ENCODE measurements at places on chromosomes 1 and 21.

- no peak overlapping the region for H3K27ac ChIP-seq
- H3K27me3 ChIP-seq, result no peaks in the 10 kb centered on the region
- H3K36me3 ChIP-seq, result no peaks in the 10 kb centered on the region
- no peaks in the 10 kb centered on the region for H3K4me1 ChIP-seq
- peak; percentile 59 for DNase-seq
Observed at GRCh38 chr1:9724706-9725476, 73.4 kb downstream of the PIK3CD start.

DNA sequence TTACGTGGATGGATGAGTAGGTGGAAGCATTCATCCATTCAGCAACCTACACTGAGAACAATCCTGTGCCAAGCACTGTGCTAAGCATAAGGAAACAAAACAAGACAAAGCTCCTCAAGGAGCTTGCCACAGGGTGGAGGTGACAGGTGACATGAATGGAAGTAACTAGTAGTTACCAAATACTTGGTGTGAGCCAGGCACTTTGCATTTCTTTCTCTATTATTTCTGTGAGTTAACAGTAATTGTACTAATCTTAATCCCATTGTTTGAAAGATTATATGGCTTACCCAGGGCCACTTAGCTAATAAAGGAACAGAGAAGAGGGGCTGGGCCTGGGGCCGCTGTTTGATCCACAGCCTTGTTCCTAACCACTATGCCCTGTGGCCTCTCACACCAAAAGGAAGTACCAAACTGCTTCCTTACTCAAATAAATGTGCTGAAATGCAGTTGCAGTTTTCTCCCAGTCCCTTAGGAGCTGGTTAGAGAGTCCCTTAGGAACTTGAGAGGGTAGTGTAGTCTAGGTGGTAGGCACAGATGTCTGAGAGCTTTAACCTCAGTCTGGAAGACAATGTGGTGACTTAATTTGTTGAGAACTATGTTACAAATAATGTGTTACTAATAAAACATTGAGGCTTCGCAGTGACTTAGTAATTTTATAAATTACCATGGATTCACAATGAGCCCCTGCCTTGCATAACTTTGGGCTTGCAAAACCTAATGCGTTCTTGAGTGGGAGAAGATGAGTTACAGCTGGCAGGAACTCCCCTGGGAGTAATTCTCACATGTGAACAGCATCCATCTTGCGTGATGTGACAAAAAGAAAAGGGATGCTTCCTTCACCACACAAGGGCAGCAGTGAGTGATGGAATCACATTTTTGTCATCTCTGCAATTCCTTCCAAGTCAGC lies 69.8 kb downstream of the MPZL1 start:
- H3K4me3 ChIP-seq, result no peak overlapping the region
- peak; percentile 50 for DNase-seq
- peaks cover 41% of the 10 kb centered on the region for H3K36me3 ChIP-seq

DNA sequence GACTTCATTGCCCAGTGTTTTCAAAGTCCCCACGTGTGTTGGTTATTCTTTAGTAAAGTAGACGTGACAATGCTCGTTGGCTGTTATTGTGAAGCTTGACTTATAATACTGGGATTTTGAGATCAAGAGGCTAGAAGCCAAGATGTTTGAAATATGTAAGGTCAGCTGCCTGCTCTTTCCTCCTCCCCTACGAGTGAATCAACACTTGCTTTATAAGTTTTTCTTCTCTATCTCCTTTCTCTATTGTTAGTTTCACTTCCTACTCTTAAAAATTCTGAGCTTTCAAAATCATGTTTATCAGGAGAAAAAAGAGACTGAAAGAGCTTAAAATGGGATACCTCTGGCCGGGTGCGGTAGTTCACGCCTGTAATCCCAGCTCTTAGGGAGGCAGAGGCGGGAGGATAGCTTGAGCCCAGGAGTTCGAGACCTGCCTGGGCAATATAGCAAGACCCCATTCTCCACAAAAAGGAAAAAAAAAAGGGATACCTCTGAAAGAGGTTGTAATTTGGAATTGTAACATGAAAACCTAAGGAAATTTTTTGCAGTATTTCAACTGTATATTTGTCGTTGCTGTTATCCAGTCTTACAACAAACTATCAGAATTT lies 72.0 kb downstream of the EPB41 start:
- no peak overlapping the region for H3K4me3 ChIP-seq
- H3K27me3 ChIP-seq, result no peaks in the 10 kb centered on the region
- no peaks in the 10 kb centered on the region for H3K4me1 ChIP-seq
- peak overlapping the region; percentile 11 for H3K27ac ChIP-seq
- DNase-seq, result no peak

DNA sequence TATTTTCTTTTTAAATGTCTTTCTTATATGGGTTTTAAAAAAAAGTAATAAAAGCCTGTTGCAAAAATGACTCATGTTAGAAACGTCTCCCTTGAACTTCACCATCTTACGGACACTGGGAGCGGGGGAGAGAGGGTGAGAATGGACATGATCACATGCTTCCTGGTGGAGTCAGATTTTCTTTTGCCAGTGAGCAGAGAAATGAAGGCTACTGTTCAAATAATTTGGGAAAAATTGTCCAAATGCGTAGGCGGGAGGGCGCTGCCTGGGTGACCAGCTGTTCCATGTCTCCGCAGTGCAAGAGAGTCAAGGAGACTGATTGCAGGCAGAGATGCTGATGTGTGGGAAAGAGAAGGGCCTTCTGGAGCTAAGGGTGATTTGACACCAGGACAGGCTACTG lies 23.1 kb downstream of the EIF2D start:
- peak; percentile 45 for DNase-seq
- peak overlapping the region; percentile 50 for H3K27ac ChIP-seq
- H3K4me1 ChIP-seq, result no peaks in the 10 kb centered on the region
- no peaks in the 10 kb centered on the region for H3K27me3 ChIP-seq
- no peak overlapping the region for H3K4me3 ChIP-seq
- no peaks in the 10 kb centered on the region for H3K36me3 ChIP-seq

GRCh38 chr1:166197597-166197996 lies 30.8 kb upstream of the FAM78B start:
- no peaks in the 10 kb centered on the region for H3K27me3 ChIP-seq
- DNase-seq, result no peak
- H3K27ac ChIP-seq, result no peak overlapping the region

- H3K27ac ChIP-seq, result no peak overlapping the region
- DNase-seq, result peak; percentile 73
- H3K4me1 ChIP-seq, result peaks cover 11% of the 10 kb centered on the region
- H3K4me3 ChIP-seq, result no peak overlapping the region
- H3K36me3 ChIP-seq, result no peaks in the 10 kb centered on the region
- H3K27me3 ChIP-seq, result no peaks in the 10 kb centered on the region
Observed at GRCh38 chr21:42923553-42924432, 1.6 kb downstream of the ERVH48-1 start.

- no peaks in the 10 kb centered on the region for H3K27me3 ChIP-seq
- no peak for DNase-seq
- no peaks in the 10 kb centered on the region for H3K4me1 ChIP-seq
Observed at GRCh38 chr21:30839304-30839703, 9.7 kb upstream of the KRTAP7-1 start.

DNA sequence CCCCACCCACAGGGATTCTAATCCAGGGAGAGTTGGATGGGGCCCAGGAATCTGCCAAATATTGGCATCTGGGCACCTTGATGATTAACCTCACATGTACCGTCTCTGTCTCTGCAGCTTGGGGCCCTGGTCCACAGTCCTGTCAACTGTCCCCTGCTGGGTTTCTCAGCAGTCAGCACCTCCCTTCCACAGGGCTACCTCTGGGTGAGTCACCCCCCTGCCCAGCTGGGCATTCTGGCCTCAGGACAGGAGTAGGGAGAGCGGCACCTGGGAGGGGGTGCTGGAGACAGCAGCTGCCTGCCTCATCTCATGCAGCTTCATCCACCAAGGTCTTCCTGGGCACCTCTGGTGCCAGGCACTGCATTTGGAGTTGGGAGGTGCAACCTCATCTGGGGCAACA lies 100.6 kb upstream of the ACTL8 start:
- no peak for DNase-seq
- no peak overlapping the region for H3K4me3 ChIP-seq
- peaks cover 4% of the 10 kb centered on the region for H3K4me1 ChIP-seq
- H3K27me3 ChIP-seq, result no peaks in the 10 kb centered on the region
- H3K27ac ChIP-seq, result no peak overlapping the region

GRCh38 chr1:46246548-46247435 lies 771 bp upstream of the RAD54L start:
- H3K4me1 ChIP-seq, result peaks cover 17% of the 10 kb centered on the region
- H3K4me3 ChIP-seq, result peak overlapping the region; percentile 62
- no peak for DNase-seq

DNA sequence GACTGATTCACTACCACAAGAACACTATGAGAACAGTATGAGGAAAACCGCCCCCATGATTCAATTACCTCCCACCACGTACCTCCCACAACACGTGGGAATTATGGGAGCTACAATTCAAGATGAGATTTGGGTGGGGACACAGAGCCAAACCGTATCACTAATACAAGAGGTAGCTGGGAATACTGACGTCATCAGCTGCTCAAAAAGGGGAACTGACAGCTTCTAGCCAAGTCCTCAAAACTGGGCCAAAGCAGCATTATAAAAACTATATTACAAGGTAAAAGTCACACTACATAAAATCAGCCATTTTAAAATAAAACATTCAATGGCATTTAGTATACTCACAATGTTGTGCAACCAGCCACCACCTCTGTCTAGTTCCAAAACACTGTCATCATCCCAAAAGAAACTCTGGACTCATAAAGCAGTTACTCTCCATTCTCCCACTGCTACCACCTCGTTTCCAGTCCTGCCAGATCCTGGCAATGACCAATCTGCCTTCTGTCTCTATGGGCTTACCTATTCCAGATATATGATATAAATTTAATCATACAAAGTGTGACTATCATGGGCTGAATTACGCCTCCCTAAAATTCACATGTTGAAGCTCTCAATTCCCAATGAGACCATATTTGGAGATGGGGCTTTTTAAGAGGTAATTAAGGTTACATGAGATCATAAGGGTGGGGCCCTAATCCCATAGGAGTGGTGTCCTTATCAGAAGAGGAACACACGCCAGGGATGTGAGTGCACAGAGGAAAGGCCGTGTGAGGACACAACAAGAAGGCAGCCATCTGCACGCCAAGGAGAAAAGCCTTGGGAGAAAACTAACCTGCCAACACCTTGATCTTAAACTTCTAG lies 192.1 kb downstream of the SETD4 start:
- H3K36me3 ChIP-seq, result no peaks in the 10 kb centered on the region
- H3K27me3 ChIP-seq, result no peaks in the 10 kb centered on the region
- no peak for DNase-seq
- H3K4me1 ChIP-seq, result no peaks in the 10 kb centered on the region
- H3K4me3 ChIP-seq, result no peak overlapping the region
- no peak overlapping the region for H3K27ac ChIP-seq

- DNase-seq, result no peak
- no peaks in the 10 kb centered on the region for H3K4me1 ChIP-seq
- no peak overlapping the region for H3K27ac ChIP-seq
- no peaks in the 10 kb centered on the region for H3K36me3 ChIP-seq
- H3K27me3 ChIP-seq, result peaks cover 39% of the 10 kb centered on the region
Observed at GRCh38 chr1:4563586-4563985, 90.8 kb upstream of the AJAP1 start.

GRCh38 chr1:204477036-204477740 lies 17.4 kb downstream of the PIK3C2B start:
- H3K4me1 ChIP-seq, result peaks cover 97% of the 10 kb centered on the region
- peak overlapping the region; percentile 81 for H3K27ac ChIP-seq
- no peak overlapping the region for H3K4me3 ChIP-seq
- no peak for DNase-seq

- no peak overlapping the region for H3K27ac ChIP-seq
- no peak for DNase-seq
- H3K36me3 ChIP-seq, result no peaks in the 10 kb centered on the region
- H3K4me3 ChIP-seq, result no peak overlapping the region
Observed at GRCh38 chr1:56837244-56837939, 17.2 kb upstream of the C8A start.

- H3K27ac ChIP-seq, result no peak overlapping the region
- no peak overlapping the region for H3K4me3 ChIP-seq
- DNase-seq, result no peak
- H3K36me3 ChIP-seq, result no peaks in the 10 kb centered on the region
- H3K27me3 ChIP-seq, result no peaks in the 10 kb centered on the region
Observed at GRCh38 chr1:28663871-28664470, 4.6 kb upstream of the GMEB1 start.

DNA sequence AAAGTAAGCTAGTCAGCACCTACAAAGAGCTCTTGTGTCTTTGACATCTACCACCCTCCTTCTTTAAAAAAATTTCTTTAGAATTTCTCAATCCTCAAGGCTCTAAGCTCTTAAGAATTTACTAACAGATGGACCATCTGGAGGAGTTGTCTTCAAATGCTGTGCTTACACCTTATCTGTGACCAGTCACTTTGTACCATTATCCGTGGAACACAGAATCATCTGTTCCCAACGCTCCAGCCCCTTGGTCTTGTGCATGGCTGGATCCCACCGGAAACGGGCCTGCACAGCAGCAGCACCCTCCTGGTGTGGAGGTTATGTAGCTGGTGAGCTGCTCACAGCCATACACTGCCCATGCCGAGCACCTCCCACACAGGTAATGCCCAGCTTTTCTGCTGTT lies 89.0 kb downstream of the TBX19 start:
- DNase-seq, result no peak
- H3K27ac ChIP-seq, result no peak overlapping the region
- H3K4me1 ChIP-seq, result no peaks in the 10 kb centered on the region
- H3K4me3 ChIP-seq, result no peak overlapping the region

DNA sequence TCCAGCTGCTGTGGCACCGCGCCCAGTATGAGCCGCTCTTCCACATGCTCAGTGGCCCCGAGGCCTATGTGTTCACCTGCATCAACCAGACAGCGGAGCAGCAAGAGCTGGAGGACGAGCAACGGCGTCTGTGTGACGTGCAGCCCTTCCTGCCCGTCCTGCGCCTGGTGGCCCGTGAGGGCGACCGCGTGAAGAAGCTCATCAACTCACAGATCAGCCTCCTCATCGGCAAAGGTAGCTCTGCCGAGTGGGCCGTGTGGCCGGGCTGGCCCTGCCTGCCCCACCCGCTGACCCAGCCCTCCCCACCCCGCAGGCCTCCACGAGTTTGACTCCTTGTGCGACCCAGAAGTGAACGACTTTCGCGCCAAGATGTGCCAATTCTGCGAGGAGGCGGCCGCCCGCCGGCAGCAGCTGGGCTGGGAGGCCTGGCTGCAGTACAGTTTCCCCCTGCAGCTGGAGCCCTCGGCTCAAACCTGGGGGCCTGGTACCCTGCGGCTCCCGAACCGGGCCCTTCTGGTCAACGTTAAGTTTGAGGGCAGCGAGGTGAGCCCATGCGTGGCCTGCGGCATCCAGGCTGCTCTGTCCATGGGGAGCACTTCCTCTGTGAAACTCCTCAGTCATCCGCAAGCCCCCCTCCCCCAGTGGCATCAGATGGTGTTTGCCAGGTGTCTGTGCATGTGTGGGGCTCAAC lies 64.2 kb downstream of the PIK3CD start:
- no peaks in the 10 kb centered on the region for H3K4me1 ChIP-seq
- peak overlapping the region; percentile 88 for H3K27ac ChIP-seq
- H3K4me3 ChIP-seq, result no peak overlapping the region
- no peak for DNase-seq
- H3K27me3 ChIP-seq, result no peaks in the 10 kb centered on the region

GRCh38 chr1:228863776-228864175 lies 128.5 kb downstream of the RHOU start:
- H3K27me3 ChIP-seq, result peaks cover 28% of the 10 kb centered on the region
- DNase-seq, result no peak
- H3K27ac ChIP-seq, result no peak overlapping the region
- H3K4me3 ChIP-seq, result no peak overlapping the region
- H3K4me1 ChIP-seq, result no peaks in the 10 kb centered on the region
